ENCODE measurements at places on chromosomes 2 and 18.

DNA sequence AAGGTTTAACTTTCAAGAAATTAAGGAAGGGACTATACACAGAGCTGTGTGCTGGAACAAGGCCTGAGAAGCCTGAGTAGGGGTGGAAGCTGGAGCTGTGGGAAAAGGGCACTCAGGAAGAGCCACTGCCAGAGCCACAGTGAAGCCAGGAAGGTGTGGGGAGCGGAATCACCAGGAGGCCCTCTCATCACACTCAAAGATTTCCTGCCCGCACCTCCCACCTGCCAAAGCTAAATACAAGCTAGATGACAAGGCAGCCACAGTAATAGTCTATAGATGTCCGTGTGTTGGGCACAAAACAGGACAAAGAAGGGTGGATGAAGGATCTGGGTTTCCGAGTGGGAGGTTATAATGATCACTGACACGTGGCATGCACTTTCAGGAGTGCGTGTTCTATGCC, 126.0 kb downstream of the ZNF532 start:
- no peak for DNase-seq

DNA sequence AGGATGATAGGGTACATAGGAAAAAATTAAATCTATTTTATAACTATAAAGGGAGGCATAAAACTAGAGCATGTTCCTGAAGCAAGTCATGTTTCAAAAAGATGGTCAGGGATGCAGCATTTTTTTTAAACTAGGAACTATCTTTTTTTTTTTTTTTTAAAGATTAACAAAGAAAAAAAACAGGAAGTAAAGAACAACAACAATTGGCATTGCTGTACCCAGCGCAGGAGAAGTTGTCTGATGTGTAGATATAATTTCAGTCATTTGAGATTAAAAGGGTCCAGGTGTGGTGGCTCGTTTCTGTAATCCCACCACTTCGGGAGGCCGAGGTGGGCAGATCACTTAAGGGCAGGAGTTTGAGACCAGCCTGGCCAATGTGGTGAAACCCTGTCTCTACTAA, 41.5 kb downstream of the PMAIP1 start:
- DNase-seq, result no peak

DNA sequence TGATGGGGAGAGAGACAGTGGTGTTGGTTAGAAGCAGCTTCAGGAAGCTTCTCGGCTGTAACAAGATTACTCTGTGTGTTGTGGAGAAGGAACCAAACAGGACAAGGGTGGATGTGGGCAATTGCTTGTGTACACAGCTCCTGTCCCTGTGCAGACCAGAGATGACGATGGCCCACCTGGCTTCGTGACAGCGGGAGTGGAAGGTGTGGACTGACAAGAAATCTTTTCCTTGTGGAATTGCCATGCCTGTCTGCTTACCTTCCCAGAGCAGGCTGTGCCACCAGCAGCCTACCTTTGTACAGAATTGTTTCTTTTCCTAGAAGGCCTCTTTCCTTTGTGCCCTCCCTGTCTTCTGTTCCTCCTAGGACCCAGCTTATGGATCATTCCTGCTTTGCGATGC, 93.8 kb downstream of the ITGB1BP1 start:
- DNase-seq, result no peak

DNA sequence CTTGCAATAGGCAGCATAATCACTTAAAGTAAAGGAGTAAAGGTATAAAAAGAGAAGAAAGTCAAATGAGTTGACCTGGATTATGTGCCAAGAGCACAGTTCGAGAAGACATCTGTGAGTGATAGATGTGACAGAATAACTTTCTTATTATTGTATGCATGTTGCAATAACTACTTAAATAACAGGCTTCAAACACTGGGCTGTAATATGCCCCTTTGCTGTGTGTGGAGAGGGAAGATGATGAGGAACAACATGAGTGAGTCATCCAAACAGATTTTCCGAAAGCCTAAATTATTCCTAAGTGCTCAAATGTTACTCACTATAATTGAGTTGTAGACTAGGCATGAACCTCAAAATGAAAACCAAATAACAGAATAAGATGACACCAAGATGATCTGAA, 328.1 kb downstream of the EXOC6B start:
- no peak for DNase-seq

DNA sequence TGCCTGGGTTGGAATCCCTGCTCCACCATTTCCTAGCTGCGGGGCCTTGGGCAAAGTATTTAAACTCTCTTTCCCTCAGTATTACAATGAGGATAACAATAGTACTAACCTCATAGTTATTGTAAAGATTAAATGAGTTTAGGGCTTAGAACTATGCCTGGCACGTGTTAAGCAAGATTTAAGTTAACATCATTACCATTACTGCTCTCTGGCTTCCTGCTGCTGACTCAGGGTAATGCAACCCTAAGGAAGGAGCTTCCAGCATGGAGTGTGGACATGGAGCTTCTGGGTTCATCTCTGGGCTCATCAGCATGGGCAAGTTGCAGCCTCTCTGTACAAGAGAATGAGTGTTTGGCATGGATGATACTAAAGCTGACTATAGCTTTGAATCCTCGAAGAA, 374.2 kb upstream of the MAP2 start:
- no peak for DNase-seq

- no peak for DNase-seq
These were observed 321.0 kb upstream of the HS6ST1 start for GRCh38 chr2:128639693-128640092.

- no peak for DNase-seq
These were observed 46.4 kb downstream of the SLC8A1 start for GRCh38 chr2:40405465-40405864.

GRCh38 chr2:17573804-17574175, 33.3 kb downstream of the VSNL1 start:
- no peak for DNase-seq

- no peak for DNase-seq
These were observed 58.6 kb upstream of the AFF3 start for GRCh38 chr2:100200985-100201384.

DNA sequence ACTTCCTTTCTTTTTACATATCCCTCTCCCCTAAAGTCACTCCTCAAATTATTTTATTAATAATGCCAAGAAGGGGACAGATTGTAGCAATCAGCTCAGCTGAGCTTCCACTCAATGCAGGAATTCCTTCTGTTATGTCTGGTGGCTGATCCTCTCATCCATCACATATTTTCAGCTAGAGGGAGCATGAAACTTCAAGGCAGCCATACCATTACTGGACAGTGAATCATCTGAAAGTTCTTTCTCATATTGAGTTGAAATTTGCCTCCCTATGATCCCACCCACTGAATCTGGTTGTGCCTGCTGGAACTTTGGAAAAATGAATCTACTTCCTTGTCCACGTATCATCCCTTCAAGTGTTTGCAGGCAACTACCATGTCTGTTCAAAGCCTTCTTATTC, 11.2 kb downstream of the ZNF385B start:
- DNase-seq, result no peak

- no peak for DNase-seq
These were observed 37.5 kb downstream of the TMEM18 start for GRCh38 chr2:639703-640102.

DNA sequence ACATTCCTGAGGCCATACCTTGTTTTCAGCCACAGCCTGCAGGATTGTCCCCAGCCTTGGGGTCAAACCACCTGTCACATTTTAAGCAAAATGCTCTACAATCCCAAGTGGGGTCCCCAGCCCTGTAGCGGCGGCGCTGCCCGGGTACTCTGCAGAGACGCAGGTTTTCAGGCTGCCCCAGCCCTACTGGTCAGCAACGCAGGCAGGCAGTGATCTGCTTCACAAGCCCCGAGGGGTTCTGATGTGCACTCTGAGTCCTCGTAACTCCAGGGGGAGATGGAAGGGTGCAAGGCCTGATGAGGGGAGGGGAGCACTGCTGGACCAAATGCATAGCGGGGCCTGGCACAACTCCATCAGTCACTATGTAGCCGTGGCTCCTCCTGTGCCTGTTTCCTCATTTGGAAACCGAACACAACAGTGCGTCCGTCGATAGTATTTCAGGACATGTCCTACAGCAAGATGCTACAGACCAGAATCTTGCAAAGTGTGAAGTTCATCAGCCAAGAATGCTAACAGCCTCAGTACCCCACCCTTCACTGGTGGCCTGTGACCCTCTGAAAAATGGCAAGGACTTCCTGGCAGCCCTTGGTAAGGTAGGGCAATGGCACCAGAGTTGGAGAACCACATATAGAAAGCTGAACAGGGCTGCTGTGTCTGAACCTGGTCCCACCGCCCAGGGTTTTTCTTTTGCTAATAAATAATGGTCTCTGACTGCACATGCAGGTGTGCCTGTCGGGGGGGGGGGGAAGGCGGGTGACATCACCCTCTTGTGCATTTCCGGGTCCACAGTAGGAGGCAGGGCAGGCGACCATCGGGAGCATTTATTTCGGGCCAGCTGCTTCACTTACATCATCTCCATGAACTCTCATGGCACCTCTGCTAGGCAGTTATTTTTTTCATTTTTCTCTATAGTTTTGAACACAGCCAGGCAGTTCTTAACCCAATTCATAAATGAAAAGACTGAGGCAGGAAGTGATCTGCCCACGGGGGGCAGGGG, 50.6 kb upstream of the TFCP2L1 start:
- no peak for DNase-seq

DNA sequence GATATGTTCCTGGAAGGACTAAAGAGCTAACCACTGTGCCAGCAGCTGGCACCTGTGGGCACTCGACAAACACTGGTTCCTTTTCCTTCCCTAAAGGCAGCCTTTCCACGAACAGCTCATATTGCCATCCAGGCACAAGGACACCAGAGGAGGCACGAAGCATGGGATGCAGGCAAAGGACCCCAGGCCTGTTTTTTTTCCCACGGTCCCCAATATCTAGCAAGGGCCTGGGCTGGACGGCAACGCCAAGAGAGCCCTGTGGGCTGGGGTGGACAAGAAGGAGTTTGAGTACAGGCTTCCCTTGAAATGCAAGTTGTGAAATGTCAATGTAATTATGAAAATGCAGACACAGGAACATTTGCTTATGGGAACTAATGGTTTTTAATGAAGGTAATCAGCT, 135.9 kb downstream of the CYP26B1 start:
- DNase-seq, result no peak

DNA sequence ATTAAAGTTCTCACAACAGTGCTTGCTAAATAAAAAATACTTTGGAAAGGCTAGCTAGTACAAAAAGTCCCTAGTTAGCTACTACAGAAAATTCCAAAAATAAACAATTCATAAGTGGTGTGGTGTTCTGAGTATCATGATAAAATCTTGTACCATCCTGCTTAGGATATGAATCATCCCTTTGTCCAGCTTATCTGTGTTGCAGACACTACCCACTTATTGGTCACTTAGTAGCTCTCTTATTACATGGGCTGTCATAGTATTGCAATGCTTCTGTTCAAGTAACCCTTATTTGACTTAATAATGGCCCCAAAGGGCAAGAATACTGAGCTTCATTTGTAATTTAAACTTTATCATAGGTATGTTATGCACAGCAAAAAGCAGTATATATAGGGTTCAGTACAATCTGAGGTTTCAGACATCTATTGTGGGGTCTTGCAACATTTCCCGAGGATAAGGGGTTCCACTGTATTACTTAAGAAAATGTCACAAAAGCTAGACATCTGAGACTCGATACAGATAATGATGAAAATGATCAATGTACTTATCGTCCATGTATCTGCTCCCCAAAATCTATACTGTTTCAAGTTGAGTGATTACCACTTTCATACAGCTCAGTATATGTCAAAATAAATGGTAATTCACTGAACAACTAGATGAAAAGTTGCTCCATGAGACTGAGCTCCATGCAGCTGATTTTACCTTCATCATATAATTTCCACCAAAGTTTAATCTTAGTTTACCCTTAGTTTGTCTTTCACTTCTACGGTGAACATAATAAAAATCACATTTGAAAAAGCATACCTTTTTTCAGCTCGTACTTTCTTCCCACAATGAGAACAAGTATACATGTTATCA, 93.8 kb downstream of the C2orf74 start:
- DNase-seq, result no peak

DNA sequence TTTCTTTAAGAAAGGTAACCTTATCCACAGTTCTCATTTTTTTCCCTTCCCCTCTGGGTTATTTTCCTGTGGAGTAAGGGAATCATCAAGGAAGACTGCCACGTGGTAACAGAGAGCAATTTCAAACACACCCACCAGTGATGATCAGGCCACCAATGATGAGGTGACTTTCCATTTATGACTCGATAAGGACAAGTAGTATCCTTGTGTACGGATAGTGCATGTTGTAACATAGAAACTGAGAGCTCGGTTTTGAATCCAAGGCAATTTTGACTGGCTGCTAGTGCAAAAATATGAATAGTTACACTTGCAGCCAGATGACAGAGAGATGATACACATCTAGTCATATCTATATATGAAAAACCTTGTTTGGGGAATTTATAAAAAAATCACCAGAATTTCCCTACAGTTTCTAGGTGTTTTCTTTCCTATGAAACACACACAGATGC, 143.6 kb upstream of the TCF4 start:
- no peak for DNase-seq

- no peak for DNase-seq
These were observed 43.3 kb downstream of the COPS8 start for GRCh38 chr2:237128845-237129592.

- DNase-seq, result no peak
These were observed 154.3 kb downstream of the NDUFA10 start for GRCh38 chr2:239870863-239871262.

DNA sequence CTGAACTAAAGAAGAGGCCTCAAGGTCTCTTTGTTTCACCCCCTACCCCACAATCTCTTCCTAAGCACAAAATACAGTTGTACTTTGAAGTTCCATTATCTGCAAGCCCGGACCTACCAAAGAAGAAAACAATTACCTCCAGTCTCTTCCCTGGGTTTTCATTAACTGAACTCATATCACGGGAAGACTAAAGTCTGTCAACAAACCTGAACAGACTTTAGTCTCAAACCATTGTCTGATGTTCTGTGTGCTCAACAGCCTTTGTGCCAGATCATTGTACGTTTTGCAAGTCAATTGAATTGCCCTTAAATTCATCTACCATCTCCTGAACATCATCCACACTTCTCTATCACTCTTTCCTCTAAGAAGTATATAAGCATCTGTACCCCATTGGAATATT, 1021.9 kb upstream of the CDH2 start:
- no peak for DNase-seq

DNA sequence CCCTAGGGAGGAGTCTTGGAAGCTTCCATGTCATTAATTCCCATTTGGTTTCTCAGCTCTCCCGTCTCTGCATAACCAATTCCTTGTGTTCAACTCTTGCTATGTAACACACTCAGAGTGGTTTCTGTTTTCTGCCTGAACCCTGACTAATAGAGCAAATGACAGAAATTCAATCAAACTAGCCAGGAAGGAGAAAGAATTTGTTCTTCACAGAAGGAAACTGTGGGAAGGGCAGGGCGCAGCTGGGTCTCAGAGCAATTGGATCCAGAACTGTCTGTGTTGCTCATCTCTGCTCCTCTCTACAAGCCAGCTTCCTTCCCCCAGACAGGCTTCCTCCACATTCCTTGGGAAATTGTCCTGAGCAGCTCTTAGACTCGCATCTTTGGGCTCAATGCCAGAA, 269.8 kb downstream of the TNS1 start:
- no peak for DNase-seq

- DNase-seq, result no peak
These were observed 13.9 kb upstream of the MBOAT2 start for GRCh38 chr2:9017411-9017810.

All from stimulated activated CD8-positive, alpha-beta memory T cell treated with anti-CD3 and anti-CD28 coated beads, Interleukin-2, amount 100 ng/mL, for 1 hour (primary cell).